Stimulated activated CD4-positive, alpha-beta T cell treated with anti-CD3 and anti-CD28 coated beads, Interleukin-1b, Interleukin-23, amount 100 ng/mL, for 1 hour (primary cell): ENCODE measurements at places on chromosomes 2 and 18.

GRCh38 chr2:195122653-195123052 lies 534.4 kb upstream of the SLC39A10 start:
- DNase-seq, result no peak

DNA sequence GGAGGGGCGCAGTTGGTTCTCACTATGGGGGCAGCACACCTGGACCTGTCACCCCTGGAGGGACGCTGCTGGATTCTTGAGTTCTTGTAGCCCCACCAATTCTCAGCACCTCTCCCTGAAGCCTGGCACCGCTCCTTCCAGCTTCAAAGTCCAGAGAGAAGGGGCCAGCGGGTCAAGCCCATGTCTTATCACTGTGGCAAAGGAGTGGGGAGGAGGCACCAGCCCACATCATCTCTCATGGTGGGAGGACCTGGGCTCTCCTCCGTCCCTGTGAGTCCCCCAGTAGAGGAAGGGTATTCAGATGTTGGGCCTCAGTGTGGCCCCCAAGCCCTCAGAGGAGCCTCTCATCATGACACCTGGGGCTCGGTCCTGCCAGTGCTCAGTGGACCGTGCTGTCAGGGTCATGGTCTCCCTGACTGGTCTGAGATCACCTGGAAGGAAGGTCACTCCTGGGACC lies 67.4 kb downstream of the HS1BP3 start:
- no peak for DNase-seq

DNA sequence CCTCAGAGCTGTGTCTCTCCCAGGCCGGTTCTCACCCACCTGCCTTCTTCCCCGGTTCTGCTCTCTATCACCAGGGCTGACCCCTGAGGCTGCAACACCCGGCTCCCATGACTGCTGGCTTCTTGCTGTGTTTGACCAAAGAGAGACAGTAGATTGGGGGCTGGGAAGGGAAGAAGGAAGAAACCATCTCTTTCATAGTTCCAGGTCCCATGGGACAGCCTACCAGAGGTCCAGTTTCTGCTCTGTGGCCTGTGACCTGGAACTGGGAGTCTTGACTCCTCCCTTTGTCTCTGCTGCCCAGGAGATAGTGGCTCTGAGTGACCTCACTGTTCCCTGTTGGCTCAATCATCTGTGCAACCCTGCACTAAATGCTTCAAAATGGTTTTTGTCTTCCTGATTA lies 38.1 kb downstream of the ALPK2 start:
- no peak for DNase-seq

- DNase-seq, result no peak
These were observed 90.5 kb downstream of the PMS1 start for GRCh38 chr2:189874586-189875320.

DNA sequence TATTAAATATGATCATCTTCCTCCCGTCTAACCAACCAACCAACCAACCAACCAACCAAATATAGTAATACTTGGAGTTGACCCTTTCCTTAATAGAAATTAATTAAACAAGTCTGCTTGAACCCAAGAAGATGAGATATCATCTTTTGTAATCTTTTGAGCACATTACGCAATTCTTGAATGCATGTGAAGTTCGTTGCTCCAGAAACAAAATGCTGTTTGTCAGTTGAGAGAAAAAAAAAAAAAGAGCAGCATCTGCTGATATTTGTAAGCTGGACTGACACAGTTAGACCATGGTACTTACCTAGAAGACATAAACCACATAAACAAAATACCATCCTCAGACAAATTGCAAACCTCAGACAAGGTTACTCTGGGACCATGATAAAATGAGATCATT lies 9.2 kb upstream of the SERPINB2 start:
- DNase-seq, result no peak

DNA sequence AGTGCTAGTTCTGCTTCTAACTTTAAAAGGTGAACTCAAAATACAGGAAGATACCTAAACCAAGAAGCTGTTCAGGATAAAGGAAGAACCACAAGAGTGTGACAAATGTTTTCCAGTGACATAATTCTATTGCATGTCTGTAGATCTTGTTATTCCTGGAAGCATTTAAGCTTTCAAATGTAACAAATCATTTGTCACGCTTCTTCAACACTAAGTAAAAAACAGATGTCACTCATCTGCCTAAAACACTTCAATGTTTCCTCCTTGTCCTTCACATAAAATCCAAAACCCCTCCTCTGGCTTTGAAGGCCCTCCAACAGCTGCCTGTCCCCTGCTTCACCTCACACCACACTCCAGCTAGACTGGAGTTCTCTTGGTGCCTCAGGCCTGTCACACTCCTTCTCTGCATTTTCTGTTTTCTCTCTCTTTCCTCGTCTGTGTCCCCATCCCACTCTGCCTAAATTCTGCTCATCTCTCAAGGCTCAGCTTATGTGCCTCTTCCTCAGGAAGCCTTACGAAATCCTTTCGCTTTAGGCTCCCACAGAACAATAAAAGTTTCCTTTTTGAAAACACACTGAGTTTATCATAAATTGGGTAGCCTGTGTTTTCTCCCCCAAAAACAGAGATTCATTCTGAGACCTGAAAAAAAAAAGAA lies 6.4 kb upstream of the CLEC4F start:
- DNase-seq, result no peak

DNA sequence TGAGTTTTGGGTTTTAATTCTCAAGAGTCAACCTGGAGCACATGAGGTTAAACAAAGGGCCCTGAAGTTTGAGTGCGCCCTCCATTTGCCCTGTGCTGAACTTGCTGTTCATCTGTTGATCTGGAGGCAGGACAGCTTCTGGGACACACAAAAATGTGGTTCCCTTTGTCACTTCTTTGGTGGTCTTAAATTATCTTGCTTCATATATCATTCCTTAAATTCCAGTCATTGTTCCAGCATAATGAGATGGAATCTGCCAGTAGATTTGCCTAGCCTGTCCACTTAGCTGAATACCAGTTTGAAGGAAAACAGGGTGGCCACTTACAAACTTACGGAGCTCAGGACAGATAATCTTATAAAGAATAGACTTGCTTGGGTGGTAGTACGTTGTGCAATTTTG lies 916 bp downstream of the CETN1 start:
- DNase-seq, result no peak

GRCh38 chr2:226018641-226019040 lies 619.1 kb downstream of the NYAP2 start:
- DNase-seq, result no peak

DNA sequence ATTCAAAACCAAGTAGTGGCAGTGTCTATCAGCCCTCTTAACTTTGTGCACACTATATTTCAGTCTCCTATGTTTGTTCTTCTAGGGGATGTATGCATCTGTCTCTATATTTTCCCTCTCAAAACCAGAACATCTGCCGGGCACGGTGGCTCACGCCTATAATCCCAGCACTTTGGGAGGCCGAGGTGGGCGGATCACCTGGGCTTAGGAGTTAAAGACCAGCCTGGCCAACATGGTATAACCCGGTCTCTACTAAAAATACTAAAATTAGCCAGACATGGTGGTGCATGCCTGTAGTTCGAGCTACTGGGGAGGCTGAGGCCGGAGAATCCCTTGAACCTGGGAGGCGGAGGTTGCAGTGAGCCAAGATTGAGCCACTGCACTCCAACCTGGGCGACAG lies 9.9 kb upstream of the GAREM2 start:
- no peak for DNase-seq

GRCh38 chr2:98028101-98028561 lies 32.4 kb upstream of the TMEM131 start:
- no peak for DNase-seq

DNA sequence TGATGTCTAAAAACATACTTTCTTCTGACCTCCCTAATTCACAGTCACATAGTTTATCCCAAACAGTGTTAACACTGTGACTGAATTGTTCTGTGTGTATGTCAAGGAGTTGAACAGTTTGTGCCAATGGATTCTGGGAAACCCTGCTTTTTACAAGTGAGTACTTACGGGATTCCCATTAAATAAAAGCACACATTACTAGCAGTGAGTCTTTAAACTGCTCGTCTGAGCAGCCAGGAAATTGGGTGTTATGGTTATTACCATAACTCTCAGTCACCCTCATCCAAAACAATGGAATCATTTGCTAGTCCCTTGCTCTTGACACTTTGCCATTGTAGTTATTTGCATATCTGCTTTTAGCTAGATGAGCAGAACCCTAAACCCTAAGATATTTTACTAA lies 209.1 kb downstream of the ZNF385B start:
- DNase-seq, result no peak
